PC-9 (cell line): ENCODE measurements at places on chromosomes 5 and 9. TPM values are rescaled to one million over a fixed set of nuclear protein-coding genes. Genes with fewer than 3 reads are reported as not detected.

The TSSK1B gene
- not detected in 2 replicates for total RNA-seq

The HSD17B3 gene
- total RNA-seq, result 0.38 TPM in 1 of 2 replicates, not detected in the other

The CHSY3 gene
- total RNA-seq, result 0.17 and 0.33 TPM in 2 replicates

The PAEP gene
- not detected in 2 replicates for total RNA-seq

The SOHLH1 gene
- total RNA-seq, result not detected in 2 replicates

The PCDHA9 gene
- not detected in 2 replicates for total RNA-seq

The ELAVL2 gene
- total RNA-seq, result not detected in 2 replicates

The PCDHB3 gene
- total RNA-seq, result 0.17 and 0.55 TPM in 2 replicates

The NRG2 gene
- not detected in 2 replicates for total RNA-seq

The LCN12 gene
- 9.3 and 14.2 TPM in 2 replicates for total RNA-seq

The GPR150 gene
- total RNA-seq, result 0.17 TPM in 1 of 2 replicates, not detected in the other

- DNase-seq, result no peak
Observed at GRCh38 chr9:108377881-108378280, 477.9 kb downstream of the ACTL7B start.

GRCh38 chr9:75699017-75699416 is 191.5 kb upstream of the PCSK5 start:
- DNase-seq, result no peak

GRCh38 chr9:89425024-89425805 is 72.7 kb downstream of the SEMA4D start:
- DNase-seq, result no peak

- no peak for DNase-seq
Observed at GRCh38 chr5:128406803-128407202, 131.2 kb downstream of the FBN2 start.

DNA sequence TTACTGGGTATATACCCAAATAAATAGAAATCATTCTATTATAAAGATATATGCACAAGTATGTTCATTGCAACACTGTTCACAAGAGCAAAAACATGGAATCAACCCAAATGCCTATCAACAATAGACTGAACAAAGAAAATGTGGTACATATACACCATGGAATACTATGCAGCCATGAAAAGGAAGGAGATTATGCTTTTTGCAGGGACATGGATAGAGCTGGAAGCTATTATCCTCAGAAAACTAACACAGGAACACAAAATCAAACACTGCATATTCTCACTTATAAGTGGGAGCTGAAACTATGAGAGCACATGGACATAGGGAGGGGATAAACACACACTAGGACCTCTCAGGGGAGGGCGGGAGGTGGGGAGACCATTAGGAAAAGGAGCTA is 298.4 kb upstream of the CDH9 start:
- no peak for DNase-seq

- DNase-seq, result no peak
Observed at GRCh38 chr5:172008689-172009141, 2.3 kb upstream of the FBXW11 start.

- no peak for DNase-seq
Observed at GRCh38 chr5:120447706-120448239, 16.3 kb upstream of the PRR16 start.

GRCh38 chr9:17319864-17320263 is 185.0 kb downstream of the CNTLN start:
- no peak for DNase-seq

DNA sequence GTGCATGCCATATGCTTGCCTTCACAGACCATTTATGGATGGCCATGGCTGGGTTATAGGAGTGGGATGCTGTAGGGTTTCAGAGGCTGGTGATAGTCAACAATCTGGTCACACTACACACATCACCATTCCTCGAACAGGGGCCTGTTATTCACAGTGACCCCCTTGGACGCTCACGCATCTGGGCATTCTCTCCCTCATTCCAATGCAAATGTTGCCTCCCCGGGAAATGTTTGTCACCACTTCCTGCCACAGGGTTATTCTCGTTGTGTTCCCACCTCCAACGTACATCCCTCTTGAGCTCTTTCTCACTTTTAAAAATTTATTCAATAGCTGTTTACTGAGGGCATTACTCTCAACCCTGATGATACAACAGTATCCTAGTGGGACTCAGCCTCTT is 135.4 kb downstream of the SCAMP1 start:
- DNase-seq, result no peak

DNA sequence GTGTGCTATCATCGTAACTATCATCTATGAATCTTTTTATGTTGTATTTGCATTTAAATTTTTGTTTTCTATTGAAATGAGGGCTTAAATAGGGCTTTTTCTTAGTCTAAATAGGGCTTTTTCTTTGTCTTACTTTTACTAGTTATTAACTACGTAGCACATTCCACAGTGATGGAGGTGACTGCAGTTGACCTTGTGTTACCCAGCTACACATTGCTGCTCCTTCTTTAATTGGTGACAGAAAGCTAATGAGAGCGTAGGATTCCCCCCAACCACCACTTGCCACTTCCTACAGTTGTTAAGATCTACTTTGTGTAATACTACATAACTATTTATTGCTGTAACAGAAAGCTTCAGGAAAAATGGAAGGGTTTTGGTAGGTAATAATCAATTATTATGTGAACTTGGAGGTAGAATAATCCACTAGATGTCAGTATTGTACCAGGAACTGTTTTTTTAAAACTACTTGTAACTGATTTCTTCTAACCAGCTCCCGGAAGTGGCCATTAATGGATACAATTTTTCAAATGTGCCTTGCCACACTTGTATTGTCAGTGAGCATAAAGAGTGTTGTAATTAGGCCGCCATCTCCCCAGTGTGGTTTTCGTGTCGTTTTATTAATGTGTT is 18.0 kb downstream of the MTRR start:
- DNase-seq, result no peak

DNA sequence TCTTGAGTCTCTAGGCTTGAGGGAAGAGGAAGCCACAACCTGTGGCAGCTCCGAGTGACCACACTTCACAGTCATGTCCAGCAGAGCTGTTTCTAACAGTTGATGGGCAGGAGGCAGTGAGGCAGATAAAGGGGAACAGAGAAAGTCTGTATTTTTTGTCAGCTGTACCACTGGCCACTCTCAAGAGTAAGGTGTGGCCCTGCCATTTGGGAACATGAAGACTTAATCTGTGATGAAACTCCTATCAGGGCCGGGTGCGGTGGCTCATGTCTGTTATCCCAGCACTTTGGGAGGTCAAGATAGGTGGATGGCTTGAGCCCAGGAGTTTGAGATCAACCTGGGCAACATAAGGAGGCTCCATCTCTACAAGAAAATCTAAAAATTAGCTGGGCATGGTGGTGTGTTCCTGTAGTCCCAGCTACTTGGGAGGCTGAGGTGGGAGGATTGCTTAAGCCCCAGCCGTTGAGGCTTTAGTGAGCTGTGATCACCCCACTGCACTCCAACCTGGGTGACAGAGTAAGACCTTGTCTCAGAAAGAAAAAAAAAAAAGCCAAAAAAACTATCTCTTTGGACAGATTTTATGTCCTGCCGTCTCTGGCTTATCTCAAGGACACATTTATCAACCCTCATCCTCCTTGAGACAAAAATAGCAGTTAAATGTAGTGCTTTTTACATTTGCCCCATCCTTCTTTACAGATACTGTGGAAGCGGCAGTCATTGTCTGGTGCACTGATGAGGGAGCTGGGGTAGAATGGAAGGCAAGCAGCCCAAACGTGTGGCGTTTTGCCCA is 11.9 kb upstream of the COL15A1 start:
- no peak for DNase-seq

- no peak for DNase-seq
Observed at GRCh38 chr5:150485693-150486401, 22.1 kb upstream of the NDST1 start.

GRCh38 chr5:148788636-148789035 is 37.8 kb upstream of the ADRB2 start:
- DNase-seq, result no peak

DNA sequence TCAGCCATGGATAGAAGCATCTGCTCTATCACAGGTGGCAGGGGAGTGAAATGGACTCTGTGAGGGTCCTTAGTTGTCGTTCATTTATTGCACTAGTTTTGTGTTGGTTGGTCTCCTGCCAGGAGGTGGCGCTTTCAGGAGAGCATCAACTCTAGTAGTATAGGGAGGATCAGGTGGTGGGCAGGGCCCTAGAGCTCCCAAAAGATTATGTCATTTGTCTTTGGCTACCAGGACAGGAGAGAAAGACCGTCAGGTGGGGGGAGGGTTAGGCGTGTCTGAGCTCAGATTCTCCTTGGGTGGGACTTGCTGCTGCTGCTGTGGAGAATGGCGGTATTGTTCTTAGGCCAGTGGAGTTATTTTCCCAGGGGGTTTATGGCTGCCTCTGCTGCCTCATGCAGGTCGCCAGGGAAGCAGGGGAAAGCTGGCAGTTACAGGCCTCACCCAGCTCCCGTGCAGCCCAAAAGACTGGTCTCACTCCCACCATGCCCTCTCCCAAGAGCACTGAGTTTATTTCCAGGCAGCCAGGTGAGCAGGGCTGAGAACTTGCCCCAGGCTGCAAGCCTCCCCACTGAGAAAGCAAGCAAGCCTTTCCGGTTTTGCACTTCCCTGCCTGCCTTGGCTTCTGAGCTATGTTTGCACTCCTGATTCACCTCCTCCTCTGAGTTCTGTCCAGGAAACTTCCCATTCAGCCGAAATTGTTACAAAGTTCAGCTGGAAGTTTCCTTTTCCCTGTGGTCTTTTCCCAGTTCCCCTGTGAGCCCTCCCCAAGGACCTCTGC is 317.3 kb downstream of the TAF11L14 start:
- peak; percentile 32 for DNase-seq

DNA sequence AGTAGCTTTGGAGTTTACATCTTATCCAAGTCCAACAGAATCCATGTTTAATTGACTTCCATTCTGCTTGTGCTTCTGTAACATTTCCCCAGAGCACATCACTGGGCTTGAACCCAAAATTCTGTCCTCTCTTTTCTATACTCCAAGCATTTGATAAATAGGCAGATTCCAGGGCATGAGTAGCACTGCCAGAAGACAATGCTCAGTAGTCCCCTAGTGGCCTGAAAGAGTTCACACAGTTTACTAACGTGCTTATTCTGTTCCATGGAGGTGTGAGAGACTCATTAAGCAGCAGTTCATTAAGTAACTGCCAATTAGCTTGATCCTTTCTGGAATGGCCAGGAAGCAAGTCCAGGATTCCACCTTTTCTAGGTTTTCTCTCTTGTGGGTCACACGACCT is 9.4 kb upstream of the GABRA6 start:
- no peak for DNase-seq

- DNase-seq, result no peak
Observed at GRCh38 chr9:110499608-110500007, 79.9 kb downstream of the SVEP1 start.

DNA sequence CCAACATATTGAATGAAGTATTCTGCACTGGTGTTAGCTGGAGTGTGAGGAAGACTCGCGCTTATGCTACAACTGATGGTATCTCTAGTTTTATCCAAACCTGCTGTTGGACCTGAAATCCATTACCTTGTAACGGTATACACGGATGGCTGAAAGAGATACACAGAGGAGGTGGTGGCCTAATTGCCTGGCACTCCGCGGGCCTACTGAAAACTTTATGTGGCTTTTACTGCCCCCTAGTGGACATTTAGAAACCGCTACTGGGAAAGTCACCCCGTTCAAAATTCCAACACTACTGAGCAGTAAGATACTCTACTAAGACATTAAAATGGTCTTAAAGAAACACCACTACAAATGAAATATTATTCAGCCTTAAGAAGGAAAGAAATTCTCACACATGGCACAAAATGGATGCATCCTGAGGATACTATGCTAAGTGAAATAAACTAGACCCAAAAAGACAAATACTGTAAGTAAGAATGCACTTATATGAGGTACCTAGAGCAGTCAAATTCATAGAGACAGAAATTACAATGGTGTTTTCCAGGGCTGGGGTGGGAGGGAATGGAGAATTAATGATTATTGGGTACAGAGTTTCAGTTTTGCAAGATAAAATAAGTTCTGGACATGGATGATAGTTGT is 100.4 kb downstream of the TTLL11 start:
- DNase-seq, result peak; percentile 55

DNA sequence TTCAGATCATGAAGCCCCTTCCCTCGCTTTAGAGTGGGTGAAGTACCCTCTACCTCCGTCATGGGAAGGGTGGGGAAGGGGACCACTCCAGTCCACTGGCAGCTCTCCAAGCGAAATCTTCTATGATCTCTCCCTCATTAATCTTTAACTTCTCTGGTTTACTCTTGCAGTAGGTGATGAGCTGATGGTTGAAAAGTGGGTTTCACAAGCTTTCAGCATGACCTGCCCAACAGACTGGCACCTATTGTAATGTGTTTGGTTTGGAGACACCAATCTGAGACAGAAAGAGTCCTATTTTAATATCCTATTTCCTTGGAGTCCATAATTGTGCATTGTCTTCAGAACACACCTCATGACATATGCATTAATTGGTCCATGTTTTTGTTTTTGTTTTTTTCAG is 70.8 kb upstream of the TGFBR1 start:
- no peak for DNase-seq

DNA sequence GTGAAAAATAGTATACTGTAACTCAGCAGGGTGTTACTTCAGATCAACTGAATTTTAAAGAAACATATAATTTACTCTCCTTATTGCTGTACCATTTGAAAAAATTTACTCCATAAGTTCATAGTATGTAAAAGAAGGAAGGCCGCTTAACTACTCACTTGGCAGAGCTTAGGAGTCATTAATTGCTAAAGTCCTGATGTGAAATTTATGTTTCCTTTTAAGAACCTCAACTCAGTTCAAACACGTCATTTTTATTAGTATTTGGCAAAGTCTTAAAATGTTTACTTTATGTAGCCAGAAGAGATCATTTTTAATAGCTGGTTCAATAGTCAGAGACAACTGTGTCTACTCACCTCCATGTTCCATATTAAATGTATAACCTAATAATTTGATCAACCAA is 268.6 kb downstream of the CDH10 start:
- DNase-seq, result no peak

GRCh38 chr5:169657127-169657526 is 20.1 kb downstream of the DOCK2 start:
- no peak for DNase-seq

- DNase-seq, result no peak
Observed at GRCh38 chr5:143284521-143284920, 119.0 kb downstream of the NR3C1 start.

- no peak for DNase-seq
Observed at GRCh38 chr9:20477940-20478620, 144.2 kb downstream of the MLLT3 start.

DNA sequence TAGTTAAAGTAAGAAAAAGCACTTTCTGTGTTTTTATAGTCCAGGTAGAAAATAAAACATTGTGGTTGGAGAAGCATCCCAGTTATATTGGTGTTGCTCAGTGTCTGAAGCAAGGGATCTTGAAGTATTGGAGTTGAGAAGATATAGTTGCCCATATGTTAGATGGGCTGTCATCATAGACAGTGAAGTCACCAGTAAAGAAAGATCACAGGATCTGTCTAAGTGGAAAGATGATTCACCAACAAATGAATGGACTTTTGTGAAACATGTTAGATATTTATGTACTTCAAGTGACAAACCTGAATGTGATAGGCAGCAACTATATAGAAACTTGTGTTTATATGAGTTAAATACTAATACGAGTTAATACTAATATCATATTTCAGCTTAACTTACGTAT is 11.7 kb downstream of the OGN start:
- DNase-seq, result no peak

- no peak for DNase-seq
Observed at GRCh38 chr5:26807231-26808199, 230.9 kb downstream of the CDH9 start.
